Mesenchymal stem cell (in vitro differentiated cells and primary cell): ENCODE measurements at places on chromosomes 16 and 17.

- peak; percentile 8 for DNase-seq
These were observed 183.5 kb downstream of the PHKB start for GRCh38 chr16:47644661-47645060.

DNA sequence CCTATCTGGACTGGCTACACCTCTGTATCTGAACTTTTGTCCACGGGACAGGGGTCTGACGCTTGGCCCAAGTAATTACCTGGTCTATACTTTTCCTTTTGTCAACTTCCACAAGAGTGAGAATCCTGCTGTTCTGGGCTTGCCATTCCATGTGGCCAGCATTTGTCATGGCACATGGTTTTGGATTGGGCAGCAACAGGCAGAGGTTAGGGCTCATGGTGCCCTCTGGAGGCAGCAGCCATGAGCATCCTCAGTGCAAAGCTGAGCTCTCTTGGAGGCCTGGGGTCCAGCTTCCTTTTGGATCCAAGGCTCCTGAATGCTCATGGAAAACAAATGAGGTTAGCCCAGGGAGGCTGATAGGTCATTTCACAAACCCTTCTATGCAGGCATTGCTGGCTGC, 7.5 kb upstream of the EDC4 start:
- peak; percentile 51 for DNase-seq

DNA sequence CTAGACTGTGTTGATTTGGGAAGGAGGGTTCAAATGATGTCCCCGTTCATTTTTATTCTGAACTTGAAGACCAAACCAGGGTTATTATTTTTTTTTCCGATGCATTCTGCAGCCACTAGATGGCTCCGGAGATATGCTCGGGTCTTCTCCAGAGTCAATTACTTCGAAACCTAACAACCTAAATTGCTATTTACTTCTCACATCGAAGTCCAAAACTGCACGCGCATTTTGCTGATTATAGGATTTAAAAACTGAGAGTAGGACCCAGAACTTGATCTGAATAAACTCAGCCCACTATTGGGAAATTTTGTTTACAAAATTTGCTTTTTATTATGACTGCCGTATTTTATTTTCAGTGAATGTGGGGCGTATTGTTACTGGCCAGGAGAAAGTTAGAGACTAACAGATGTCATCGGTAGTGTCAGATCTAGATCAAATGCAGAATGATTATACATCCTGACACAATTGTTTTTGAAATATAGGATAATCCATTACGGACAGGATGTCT, 263.8 kb downstream of the HS3ST3A1 start:
- DNase-seq: peak; percentile 72

DNA sequence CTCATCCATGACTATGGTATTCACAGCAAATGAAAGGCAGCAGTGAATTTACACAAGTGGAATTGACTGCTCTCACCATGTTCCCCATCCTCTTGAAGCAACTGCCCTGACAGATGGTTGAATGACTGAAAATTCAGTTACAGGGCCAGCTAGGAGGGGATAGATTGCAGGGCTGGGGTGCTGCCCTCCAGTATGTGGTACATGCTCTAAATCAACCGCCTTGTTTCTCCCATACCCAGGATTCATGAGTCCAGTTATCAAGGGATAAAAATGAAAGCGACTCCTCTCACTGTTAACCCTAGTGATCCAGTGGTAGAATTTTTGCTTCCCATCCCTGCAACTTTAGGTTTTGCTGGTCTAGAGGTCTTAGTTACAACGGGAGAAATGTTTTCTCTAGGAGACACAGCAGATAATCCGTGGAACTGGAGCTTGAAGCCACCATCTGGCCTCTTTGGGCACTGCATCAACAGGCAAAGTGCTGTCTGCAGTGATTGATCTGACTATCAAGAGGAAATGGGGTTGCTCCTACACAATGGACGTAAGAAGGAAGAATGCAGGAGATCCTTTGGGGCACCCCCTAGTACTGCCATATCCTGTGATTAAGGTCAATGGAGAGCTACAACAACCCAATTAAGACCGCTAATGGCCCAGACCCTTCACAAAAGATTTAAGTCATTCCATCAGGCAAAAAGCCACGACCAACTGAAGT, 32.0 kb downstream of the SCPEP1 start:
- peak; percentile 47 for DNase-seq

- peak; percentile 2 for DNase-seq
These were observed 43.8 kb downstream of the C16orf82 start for GRCh38 chr16:27110524-27110896.

- DNase-seq: no peak
These were observed 354 bp upstream of the ESRP2 start for GRCh38 chr16:68236137-68236825.

GRCh38 chr17:82105417-82105881, 7.4 kb upstream of the FASN start:
- no peak for DNase-seq

GRCh38 chr16:67238278-67238575, 9.1 kb downstream of the FHOD1 start:
- DNase-seq: no peak

- DNase-seq: no peak
These were observed 32.0 kb upstream of the ABCA5 start for GRCh38 chr17:69358688-69359596.

DNA sequence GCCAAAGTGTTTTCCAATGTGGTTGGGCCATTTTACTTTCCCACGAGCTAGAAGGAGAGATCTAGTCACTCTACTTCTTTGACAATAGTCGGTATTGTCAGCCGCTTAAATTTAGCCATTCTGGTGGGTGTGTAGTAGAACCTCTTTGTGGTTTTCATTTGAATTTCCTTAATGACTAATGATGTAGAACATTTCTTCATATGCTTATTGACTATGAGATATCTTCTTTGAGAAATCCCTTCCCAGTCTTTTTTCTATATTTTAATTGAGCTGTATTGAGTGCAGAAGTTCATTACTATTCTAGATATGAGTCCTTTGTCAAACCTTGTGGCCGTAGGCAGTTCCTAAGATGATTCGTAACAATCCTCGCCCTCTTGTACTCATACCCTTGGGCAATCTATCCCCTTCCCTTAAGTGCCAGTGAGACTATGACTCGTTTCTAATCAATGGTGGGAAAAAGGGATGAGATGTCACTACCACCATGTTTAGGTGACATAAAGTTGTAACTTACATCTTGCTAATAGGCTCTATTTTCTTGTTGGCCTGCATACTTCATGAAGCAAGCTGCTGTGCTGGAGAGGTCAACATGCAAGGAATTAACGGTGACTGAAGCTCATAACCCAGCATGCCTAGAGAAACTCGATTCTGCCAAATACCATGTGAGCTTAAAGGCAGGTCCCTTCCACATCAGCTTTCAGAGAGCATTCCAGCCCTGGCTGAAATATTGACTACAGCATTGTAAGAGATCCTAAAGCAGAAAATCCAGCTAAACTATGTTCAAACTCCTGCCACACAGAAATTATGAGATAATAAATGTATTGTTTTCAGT, 817.9 kb upstream of the SOX9 start:
- DNase-seq: no peak

GRCh38 chr16:89246383-89246902, 28.9 kb downstream of the ZNF778 start:
- DNase-seq: no peak

DNA sequence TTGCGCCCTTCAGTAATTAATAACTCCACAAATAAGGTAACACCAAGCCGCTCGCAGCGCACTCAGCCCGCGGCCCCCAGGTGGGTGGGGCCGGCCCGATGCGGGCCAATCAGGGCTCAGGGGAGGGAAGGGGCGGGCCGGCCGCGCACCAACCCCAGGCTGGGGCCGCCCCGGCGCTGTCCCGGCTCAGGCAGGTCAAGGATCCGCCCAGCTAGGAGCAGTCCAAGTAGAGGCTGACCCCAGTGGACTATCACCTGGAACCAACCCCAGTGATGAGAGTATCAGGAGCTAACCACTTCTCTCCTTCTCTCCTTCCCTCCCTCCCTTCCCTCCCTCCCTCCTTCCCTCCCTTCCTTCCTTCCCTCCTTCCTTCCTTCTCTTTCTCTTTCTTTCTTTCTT, 110.8 kb downstream of the C16orf78 start:
- DNase-seq: peak; percentile 2

DNA sequence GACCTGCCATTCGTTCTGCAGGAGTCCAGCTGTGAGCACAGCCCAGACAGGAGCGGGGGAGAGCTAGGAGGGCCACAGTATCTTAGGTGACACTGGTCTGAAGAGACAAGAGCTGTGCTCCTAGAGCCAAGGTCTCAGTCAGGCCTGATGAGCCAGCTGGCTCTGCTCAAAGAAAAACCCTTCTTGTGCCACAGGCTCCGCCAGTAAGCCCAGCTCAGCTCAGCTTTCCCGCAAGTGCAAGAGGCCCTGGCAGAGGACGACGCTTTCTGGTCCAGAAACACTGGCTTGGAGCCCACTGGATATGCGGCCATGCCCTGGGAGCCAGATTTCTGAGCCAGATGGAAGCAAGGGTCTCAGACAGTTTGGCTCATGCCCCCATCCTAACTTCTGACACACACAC, 23.9 kb downstream of the PEMT start:
- DNase-seq: no peak
